Camera-type eye (tissue), 1 donor: ENCODE measurements at places on chromosomes 1 and 21. TPM values are rescaled to one million over a fixed set of nuclear protein-coding genes. Genes with fewer than 3 reads are reported as not detected.

Gene CLDN14
- total RNA-seq: not detected

Gene MAP3K21
- 2.1 TPM for total RNA-seq

Gene PRKAA2
- 32.7 TPM for total RNA-seq

Gene SLC44A5
- 19.1 TPM for total RNA-seq

Gene GALE
- total RNA-seq: 19.2 TPM

Gene TAS1R1
- total RNA-seq: not detected

Gene SLC6A17
- total RNA-seq: 60.0 TPM

Gene HAO2
- not detected for total RNA-seq

Gene MEGF6
- total RNA-seq: 32.8 TPM

Gene RCAN3
- 15.1 TPM for total RNA-seq

Gene ZNF678
- 47.1 TPM for total RNA-seq

Gene AXDND1
- total RNA-seq: 1.8 TPM

Gene GCSAML
- 0.82 TPM for total RNA-seq

Gene TEDDM1
- not detected for total RNA-seq

Gene BARHL2
- total RNA-seq: 2.8 TPM

Gene KCNE1
- 0.33 TPM for total RNA-seq

Gene LRRIQ3
- total RNA-seq: 1.4 TPM

Gene LPGAT1
- total RNA-seq: 85.2 TPM

Gene DYNLT4
- not detected for total RNA-seq

Gene SPRR1B
- not detected for total RNA-seq

Gene ASPM
- 20.5 TPM for total RNA-seq

Gene RPTN
- not detected for total RNA-seq

Gene RIMS3
- total RNA-seq: 28.6 TPM

Gene KCNK2
- 3.5 TPM for total RNA-seq

Gene SRSF4
- total RNA-seq: 78.6 TPM
